ENCODE measurements at places on chromosomes 7 and 10.

DNA sequence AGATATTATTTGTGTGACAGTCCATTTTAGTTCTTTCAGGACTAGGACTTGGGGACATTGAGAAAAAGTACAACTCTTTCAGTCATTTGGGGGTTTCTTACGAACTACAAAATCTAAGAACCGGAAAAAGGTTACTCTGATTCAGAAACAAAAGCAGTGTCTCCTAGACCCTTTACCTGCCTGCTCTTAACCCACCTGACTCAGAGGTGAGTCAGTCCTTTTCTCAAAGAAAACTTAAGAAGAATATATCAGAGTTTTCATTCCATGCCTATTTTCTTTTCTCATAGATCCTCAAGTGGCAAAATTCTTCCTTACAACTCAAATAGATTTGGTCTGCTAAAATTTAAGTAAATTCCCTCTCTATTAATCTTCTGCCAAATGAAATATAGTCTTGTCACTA, 114.9 kb upstream of the PTN start:
- DNase-seq = no peak

GRCh38 chr10:48236199-48236621, 38.3 kb downstream of the FRMPD2 start:
- DNase-seq = no peak

DNA sequence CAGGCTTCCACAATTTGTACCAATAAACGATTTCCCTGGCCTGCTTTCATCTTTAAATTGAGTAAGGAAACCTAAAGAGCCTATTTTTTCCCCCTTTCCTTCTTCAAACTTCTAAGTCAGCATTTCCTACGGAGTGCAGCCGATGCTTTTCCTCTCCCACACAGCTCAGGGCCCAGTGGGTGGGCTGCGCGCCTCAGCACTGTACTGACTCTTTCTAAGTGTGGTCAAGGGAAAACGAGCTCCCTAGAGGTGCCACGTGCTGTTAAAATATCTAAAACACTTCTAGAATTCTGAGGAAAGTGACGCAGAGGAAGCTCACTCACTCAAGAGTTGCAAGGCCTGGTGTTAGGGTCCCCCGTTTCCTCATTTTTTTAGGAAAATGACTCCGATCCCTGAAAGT, 29.0 kb downstream of the STEAP1B start:
- no peak for DNase-seq

- DNase-seq = no peak
These were observed 19.6 kb downstream of the CAMK2B start for GRCh38 chr7:44305564-44306507.

GRCh38 chr10:128007971-128008370, 101.1 kb downstream of the PTPRE start:
- DNase-seq = no peak

- no peak for DNase-seq
These were observed 331.1 kb downstream of the CALN1 start for GRCh38 chr7:72080865-72081510.

- no peak for DNase-seq
These were observed 26.7 kb downstream of the PIK3CG start for GRCh38 chr7:106891548-106892410.

DNA sequence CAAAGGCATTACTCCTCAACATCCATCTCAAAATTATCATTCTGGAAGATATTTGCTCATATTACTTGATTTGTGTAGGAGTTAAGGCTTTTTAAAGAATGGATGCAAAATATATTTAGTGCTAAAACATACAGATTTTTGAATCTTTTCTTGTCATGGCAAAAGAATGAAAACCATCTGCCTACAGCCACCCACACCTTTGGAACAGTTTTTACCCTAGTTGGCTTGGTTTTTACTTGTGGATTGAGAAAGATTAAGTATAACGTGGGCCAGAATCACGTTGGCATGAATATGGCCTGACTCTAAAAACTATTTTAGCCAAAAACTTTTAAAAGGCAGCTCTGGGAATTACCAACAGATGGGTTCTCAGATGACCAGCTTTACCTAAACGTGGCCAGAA, 128.2 kb downstream of the SPAG6 start:
- no peak for DNase-seq

DNA sequence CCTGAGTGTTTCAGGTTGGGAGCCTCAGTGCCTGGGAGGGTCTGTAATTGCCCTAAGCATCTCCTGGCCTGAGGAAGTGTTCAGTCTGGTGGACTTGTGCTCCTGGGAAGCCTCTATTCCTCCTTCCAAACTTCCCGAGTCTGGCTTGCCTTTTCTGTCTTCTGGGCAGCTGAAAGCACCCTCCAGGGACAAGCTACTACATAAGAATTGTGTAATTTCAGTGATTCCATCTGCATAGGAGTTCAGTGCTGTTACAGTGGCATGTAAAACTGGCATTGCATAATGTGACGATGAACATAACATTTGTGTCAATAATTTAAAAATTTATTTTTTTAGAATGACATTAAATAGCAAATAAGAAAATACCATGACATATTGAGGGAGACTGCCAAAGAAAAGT, 109.3 kb downstream of the AOAH start:
- no peak for DNase-seq

DNA sequence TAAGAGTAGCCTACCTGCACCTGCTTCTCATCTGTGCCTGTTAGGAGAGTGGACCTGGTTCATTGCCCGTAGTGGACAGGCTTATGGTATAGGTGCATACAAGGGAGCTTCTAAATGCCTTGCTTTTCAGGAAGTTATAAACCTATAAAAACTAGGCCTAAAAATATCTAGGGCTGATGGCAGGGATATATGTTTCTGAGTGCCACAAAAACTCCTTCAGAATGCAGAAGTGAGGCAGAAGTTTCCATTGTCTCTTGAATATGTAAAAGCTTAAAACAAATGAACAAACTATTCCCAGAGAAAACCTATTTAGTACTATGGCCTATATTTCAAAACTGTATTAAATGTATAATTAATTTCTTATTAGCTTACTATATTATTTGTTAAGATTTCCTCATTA, 91.8 kb downstream of the RNLS start:
- DNase-seq = no peak

GRCh38 chr7:124768525-124768924, 2.9 kb upstream of the GPR37 start:
- DNase-seq = no peak

DNA sequence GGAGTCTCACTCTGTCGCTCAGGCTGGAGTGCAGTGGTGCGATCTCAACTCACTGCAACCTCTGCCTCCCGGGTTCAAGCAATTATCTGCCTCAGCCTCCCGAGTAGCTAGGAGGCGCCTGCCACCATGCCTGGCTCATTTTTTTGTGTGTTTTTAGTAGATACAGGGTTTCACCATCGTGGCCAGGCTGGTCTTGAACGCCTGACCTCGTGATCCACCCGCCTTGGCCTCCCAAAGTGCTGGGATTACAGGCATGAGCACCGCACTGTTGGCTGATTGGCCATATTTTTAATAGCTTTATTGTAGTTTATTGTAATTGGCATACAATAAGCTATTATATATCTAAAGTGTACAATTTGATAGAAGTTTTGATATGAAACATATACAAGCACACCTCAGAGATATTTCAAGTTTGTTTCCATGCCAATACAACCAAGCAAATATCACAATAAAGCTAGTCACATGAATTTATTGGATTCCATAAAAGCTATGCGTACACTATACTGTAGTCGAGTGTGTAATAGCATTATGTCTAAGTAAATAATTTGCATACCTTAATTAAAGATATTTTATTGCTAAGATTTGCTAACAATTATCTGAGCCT, 5.6 kb downstream of the PLEKHS1 start:
- DNase-seq = no peak

DNA sequence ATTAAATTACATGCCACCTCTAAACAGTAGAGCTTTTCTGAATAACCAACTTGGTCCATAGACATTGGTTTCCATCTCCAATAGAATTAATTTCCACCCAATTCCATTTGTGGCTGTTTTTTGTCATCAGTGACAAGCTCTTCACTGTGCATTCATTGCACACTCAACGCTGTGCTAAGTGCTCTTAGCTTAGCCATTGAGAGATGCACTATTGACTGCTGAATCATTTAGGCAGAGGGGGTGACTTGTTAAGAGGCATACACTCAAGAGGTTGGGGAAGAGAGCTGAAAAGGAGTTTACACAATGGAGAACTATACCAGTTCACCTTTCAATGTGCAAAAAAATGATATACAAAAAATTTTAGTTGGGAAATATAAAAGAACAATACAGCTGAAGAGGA, 31.9 kb upstream of the CBLL1 start:
- DNase-seq = no peak

GRCh38 chr7:25597946-25598345, 369.7 kb upstream of the NPVF start:
- DNase-seq = no peak

DNA sequence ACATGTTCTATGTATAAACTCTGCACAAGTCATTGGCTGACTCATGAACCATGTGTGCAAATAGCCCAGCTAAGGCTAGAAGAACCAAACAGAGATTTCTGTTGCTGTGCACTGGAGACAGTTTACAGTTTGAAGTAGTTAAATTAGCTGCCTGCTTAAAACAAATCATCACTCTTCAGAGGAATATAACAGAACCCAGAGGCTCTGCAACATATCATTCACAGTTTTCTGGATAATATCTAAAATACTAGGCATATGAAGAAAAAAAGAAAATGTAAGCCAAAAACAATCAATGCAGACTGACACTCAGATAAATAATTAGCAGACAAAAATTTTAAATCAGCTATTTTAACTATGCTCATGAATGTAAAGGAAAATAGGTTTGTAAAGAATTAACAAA, 23.6 kb upstream of the FAM204A start:
- DNase-seq = no peak

- DNase-seq = no peak
These were observed 173.6 kb upstream of the CACNA2D1 start for GRCh38 chr7:82617156-82617555.

- DNase-seq = no peak
These were observed 984 bp upstream of the IKZF1 start for GRCh38 chr7:50303335-50304128.

DNA sequence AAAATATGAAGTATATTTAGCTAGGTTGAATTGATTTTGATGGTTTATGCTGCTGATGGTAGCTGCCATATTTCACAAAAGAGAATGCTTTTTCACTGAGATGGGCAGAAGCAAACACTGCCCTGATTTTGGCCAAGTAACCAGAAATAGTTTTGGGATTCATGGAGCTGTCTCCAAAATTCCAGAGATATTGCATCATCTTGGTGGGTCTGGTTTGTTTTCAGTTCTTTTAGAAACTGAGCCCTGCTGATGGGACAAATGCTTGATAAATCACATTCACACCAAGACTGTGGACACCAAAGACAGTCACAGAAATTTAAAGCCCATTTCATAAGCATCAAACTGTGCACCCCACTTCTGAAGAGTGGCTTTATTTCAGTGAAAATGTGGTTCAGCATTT, 140.5 kb downstream of the BICC1 start:
- no peak for DNase-seq

DNA sequence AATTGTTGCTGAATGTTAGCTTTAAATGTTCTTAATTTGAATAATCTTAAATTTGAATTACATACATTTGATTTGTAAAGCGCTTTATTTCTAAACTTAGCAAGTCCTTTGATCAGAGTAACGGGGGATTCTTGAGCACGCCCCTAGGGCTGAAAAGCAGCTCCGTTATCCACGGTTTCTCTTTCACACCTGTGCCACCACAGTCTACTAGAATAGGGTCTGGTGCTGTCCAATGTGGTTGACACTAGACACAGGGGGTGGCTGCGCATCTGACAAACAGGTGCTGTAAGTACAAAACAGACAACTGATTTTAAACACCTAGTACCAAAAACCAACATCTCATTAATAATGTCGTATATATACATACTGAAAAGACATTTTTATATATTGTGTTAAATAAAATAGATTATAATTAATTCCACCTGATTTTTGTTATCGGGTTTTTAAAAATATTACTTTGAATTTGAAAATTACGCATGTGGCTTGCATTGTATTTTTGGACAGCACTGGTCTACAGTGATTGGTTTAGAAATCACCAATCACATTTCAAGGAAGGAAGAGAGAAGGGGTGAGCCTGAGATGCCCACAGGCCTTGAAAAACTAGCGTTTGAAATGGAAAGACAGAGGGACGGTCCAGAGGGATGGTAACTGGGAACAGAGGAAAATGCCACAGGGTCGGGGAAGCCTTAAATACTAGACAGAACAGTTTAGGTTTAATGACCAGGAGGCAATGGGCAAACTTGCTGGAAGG, 7.3 kb downstream of the SEPHS1 start:
- DNase-seq = no peak

- no peak for DNase-seq
These were observed 39.4 kb downstream of the HK1 start for GRCh38 chr10:69317626-69318105.

DNA sequence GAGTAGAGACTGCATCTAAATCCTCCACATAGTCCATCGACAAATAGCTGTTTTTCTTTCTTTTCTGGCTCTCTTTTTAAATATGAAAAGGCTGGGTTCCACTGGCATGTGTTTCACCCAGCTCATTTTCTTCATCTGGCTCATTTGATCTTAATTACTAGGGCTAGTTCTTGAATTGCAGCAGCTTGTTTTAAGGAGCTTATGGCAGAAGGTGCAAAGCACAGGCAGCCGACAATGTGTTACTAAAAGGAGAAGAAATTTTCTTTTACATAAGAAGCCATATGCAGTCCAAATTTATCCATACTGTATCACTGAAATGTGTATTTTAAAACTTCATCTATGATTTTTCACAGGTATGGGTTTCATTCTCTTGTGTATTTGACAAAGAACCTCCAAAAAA, 205.6 kb upstream of the PTER start:
- no peak for DNase-seq

DNA sequence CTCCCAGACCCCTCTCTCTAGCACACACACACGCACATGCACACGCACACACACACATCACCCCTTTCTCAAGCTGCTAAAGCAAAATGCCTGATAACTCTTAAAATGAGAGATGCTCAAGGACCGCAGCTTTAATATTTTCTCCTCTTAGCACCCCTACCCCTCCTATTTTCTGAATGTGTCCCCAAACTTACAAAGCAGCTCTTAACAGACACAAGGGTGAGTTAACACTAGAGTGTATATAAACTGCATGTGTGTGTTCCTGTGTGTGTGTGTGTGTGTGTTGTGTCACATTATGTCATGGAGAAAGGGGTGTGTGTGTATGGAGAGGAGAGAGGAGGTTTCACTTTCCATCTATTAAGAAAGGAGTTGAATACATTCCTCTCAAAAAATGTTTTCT, 1.3 kb downstream of the PTN start:
- DNase-seq = no peak

GRCh38 chr10:110303681-110304080, 1.0 kb downstream of the SMNDC1 start:
- no peak for DNase-seq

GRCh38 chr10:30765022-30765615, 135.6 kb upstream of the LYZL2 start:
- no peak for DNase-seq

- no peak for DNase-seq
These were observed 291.3 kb downstream of the PTEN start for GRCh38 chr10:88154596-88155250.

DNA sequence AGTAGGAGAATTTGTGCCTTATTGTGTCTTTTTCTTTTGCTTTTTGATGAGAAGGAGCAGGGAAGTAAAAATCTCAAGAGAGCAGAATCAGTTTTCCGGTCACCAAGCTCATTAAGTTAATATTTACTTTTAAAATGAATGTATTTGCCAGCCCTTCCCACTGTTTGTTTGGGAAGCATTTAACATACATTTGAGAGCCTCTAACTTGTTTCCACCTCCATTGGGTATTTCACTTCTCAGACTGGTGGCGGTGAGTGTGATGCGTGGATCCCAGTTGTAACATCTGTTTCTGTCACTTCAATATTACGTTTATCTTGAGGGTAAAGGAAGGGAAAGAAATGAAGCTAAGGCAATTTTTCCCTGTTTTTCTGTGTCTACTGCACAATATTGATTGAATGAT, 22.8 kb downstream of the CDK14 start:
- no peak for DNase-seq

Measured in NCI-H1930 (cell line).